KG1 (cell line): ENCODE measurements at places on chromosomes 3 and 15.
A peak's percentile ranks its signal among the peaks of the same experiment; 100 is the strongest.

DNA sequence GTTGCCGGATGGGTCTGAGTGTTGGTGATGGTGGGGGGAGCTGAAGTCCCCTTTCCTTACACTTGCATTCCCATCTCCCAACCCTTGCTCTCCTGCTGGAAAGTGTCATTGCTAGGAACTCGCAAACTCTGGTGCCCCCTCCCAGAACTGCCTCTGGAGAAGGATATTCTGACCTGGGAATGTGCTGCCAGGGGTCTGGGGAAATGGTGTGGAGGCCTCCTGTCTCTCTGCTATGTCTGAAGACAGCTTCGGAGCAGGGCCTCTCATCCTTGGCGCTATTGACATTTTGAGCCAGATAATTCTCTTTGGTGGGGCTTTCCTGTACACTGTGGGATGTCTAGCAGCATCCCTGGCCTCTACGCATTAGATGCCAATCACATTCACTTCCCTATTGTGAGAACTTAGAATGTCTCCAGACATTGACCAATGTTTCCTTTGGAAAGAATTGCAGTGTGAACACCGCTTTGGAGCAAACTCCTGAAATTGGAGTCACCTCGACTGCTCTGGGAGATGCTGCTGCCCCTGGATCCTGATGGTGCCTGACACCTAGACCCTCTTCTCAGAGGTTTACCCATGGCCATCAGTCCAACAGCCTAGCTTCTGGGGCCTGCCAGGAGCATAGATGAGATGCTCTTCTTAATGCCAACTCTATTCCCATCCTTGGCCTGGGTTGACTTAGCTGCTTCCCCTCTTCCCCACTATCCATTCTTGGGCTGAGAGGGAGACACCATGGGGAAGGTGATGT lies 2.2 kb upstream of the KY start:
- no peak for DNase-seq

DNA sequence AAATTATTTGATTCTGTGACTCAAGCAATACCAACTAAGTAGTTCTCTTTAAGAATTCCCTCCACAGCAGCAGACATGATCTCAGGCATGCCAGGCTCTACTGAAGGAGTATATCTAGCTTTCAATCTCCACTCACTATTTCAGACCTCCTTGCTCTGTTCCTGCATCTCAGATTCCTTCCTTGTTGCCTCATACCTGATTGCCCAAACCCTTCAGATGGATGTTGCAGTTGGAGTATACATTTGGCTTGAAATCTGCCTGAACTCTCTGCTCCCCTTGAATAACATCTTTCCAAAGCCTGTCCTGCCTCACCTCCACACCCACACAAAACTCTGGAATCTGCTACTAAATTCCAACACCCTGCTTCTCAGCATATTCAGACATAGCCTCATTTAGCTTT lies 19.8 kb upstream of the TM4SF4 start:
- DNase-seq = no peak

- DNase-seq = no peak
These were observed 27.9 kb downstream of the MED12L start for GRCh38 chr3:151113343-151113742.

GRCh38 chr15:34717729-34718128 lies 37.1 kb downstream of the GJD2 start:
- no peak for DNase-seq

- no peak for DNase-seq
These were observed 13.2 kb upstream of the SLC2A2 start for GRCh38 chr3:171039674-171040073.

- DNase-seq = peak; percentile 48
These were observed 6.5 kb downstream of the CSRNP1 start for GRCh38 chr3:39146611-39147591.

DNA sequence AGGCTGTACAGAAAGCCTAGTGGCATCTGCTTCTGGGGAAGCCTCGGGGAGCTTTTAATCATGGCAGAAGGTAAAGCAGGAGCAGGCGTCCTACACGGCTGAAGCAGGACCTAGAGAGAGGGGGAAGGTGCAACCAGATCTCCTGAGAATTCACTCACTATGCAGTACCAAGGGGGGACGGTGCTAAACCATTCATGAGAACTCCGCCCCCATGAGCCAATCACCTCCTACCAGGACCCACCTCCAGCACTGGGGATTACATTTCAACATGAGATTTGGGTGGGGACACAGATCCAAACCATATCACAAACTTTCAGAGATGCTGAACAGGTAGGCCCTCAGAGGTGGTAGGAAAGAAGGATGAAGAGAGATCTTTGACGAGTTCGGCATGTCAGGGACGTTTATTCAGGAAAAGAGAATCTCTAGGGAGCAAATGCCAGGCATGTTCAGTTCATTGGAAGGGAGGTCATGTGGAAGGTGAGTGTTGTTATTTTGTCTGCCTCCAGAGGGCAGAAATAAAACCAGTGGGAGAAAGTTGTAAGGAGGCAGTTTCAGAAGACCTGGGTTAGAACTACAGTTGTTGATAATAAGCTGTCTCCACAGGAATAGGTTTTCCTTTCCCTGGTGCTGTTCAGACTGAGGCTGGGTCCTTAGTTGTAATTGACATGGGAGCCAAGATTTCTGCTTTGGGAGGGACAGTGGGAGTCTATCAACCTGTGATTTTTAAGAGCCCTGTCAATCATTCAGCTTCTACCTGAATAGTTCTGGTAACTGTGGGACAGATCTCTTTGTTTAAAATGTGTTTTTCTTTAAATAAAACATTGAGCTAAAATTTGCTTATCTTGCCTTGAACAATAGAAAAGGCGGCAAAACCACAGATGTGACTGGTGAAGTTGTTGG lies 4.3 kb upstream of the FNDC3B start:
- DNase-seq = no peak

- DNase-seq = no peak
These were observed 642.9 kb upstream of the KCNMB2 start for GRCh38 chr3:177893331-177893730.

GRCh38 chr3:140420621-140421357 lies 257.1 kb upstream of the TRIM42 start:
- DNase-seq = no peak

DNA sequence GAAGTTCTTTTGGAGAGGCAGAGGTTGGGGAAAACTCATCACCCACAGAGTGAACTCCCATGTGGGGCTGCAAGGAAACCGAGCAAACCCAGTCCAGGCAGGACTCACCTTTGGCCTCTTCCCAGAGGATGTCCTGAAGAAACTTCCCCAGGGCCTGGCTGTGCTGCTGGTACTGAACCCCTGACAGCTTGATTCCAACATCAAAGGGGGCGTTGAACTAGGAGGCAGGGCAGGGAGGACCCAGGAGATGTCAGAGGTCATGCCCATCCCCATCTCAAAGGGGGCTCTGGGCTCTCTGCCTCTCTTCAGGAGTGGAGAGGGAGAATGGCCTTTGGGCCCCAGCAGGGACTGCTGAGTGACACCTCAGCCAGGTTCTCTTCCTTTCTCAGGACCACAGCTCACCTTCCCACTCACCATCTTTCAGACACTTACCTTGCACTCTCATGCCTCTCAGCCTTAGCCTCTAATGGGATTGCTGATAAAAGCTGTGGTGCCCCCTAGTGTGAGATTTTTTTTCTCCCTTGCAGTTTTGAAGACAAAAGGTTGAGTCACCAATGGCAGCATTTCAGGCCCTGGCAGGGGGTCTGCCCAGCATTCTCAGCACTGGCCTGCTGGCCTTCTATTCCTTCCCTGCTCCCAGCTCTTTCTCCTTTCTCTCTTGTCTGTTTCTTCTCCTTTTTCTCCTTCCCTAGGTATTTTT lies 6.0 kb downstream of the GHRL start:
- no peak for DNase-seq

DNA sequence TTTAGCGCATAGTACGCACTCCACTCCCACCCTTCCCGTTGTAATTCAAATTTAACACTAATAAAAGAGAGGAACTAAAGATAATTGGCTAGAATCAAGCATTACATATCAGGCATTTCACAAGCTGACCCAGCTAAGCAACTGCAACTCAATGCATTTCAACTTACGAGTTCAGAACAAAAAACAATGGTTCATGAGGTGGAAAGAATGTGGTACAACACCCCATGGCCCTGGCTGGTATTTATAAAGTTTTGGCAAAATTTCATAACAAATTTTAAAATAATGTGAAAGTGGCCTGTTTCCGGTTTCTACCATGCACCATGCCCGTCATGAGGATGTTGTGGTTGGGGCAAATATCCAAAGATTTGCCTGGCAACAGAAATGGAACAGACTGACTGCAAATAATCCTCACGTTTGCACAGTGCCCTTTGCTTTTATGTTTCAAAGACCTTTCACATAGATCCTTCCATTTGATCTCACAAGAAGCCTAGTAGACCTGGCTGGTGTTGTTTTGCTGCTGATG lies 455.3 kb upstream of the NR2F2 start:
- no peak for DNase-seq

DNA sequence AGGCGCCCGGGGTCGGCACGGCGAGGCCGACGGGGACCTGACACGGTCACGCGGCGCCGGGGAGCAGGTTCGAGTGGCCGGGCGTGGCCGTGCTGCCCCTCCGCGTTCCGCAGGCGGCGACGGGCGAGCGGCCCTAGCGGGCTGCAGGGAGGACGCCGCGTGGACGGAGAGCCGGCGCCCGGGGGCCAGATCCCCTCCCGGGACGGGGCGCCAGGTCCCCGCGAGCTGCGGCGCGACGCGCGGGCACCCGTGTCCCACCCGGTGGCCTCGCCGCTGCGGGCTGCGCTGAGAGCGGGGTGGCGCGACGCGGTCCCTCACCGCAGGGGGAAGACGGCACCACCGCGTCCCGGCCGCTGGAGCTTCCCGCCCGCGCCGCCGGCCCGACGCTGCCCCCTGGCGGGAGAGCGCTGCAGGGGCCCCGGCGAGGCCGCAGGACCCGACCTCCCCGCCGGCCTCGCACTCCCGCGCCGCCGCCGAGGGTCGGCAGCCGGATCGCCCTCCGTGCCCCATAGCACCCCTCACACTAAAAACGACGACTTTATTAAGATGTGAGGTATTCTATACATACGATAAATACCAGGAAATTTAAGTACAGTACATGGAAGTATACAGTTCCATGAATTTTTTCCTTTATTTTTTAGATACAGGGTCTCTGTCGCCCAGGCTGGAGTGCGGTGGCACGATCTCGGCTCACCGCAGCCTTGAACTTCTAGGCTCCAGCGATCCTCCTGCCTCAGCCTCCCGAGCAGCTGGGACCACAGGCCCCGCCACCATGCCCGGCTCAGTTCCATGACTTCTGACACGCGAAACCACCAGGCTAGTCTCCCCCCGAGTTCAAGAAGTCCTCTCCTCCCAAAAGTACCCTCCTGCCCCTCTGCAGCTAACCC lies 1.3 kb upstream of the PIGZ start:
- DNase-seq = no peak

GRCh38 chr15:101537483-101538080 lies 48.1 kb upstream of the PCSK6 start:
- DNase-seq = no peak

DNA sequence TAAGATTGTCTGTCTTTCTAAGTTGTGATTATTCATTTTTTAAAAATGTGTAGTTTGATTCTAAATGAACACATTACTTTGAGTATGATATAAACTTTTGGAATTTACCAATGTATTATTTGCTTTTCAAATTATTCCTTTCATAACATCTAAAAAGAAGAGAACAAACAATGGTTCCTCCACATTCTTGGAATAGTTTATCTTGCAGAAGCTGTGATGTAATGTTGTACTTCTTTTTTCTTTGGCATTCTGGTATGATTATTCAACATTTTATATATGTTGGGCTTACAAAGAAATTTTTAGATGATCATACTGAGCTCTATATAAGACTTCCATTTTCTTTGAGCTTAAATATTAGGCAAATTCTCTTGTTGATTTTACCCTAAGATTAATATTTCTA lies 419.2 kb downstream of the DIPK2A start:
- no peak for DNase-seq

GRCh38 chr3:56525291-56525690 lies 31.7 kb upstream of the CCDC66 start:
- no peak for DNase-seq

DNA sequence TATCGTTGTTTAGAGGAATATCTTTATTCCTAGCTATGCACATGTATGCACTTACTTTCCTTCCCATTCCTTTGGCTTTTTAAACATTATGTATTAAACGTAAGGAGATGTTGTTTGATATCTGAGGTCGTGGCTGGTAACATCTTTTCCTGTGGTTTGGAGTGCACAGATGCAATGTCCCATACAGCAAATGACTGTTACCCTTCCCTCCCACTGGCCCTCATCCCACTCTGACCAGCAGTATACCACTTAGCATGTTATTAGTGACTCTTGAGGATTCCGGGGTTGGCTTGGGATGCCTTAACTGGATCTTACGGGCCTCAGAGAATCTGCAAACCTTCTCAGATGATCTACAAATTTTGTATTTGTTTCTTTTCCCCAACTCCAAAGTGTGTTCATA lies 34.5 kb downstream of the TGFBR2 start:
- no peak for DNase-seq

GRCh38 chr15:79308874-79309273 lies 2.0 kb upstream of the TMED3 start:
- no peak for DNase-seq

DNA sequence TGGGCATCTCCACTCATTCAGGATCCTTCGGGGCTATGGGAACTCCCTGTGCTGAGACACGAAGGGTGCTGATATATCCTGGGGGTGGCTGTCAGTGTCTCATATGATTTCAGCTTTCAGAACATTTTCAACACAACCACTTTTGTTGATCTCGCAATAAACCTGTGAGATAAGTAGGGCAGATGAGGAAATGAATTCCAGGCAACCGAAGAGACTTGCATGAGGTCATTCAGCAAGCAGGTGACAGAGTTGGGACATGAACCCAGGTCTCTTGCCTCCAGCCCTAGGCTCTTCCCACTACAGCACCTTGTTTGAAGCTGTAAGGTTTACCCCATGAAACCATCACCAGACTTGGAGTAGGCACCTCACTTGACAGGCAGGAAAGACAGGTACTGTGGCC lies 16.6 kb downstream of the DUOX1 start:
- DNase-seq = no peak

GRCh38 chr3:98003306-98003969 lies 31.2 kb upstream of the RIOX2 start:
- peak; percentile 24 for DNase-seq

- no peak for DNase-seq
These were observed 43.1 kb upstream of the FNDC3B start for GRCh38 chr3:171996178-171996817.

DNA sequence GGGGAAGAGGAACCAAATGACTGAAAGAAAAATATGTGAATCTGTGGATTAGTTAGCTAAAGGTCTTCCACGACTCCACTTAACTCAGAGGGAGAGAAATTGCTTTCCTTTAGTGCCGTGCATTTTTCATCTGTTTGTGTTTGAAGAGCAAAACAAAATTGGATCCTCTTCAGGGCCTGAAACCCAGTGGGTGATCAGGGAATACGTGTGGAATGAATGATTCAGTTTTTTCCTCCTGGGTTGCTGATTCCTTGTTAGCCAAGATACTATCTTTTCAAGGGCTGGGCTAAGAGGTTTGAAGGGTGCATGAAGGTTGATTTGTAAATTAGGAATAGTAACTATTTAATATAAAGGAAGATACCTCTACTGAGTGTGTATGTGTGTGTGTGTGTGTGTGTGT lies 61.0 kb downstream of the TPRG1 start:
- DNase-seq = no peak

DNA sequence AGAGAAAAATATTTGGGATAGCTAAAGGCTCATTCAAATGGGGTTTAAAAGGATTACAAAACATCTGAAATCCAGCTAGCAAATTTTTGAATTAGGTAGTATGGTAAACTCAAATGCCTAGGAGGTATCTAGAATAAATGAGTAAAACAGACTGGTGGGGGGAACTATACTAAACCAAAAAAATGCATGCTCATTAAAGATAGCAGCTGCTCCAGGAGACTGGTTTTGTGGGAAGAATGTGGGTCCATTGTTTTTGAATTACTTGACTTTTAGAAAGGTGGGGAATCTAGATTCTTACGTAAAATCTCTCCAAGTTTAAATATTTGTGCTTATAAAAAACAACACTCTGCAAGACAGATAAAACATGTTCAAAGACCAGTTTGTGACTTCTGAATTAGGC lies 73.8 kb downstream of the LEKR1 start:
- no peak for DNase-seq
